Pulmonary artery endothelial cell (primary cell): ENCODE measurements at places on chromosomes 5 and 9. TPM values are rescaled to one million over a fixed set of nuclear protein-coding genes. Genes with fewer than 3 reads are reported as not detected.

The ANKRD34B gene
- total RNA-seq = not detected in 2 replicates

The ATP10B gene
- not detected in 2 replicates for total RNA-seq

The FOXD4L6 gene
- total RNA-seq = 0.07 TPM in 1 of 2 replicates, not detected in the other

The SHC3 gene
- total RNA-seq = 6.3 and 10.8 TPM in 2 replicates

The CARTPT gene
- total RNA-seq = not detected in 2 replicates

The ACER2 gene
- total RNA-seq = 5.5 and 8.1 TPM in 2 replicates

The QRFP gene
- not detected in 2 replicates for total RNA-seq

The MCC gene
- 44.7 and 79.4 TPM in 2 replicates for total RNA-seq

The EXOSC2 gene
- 54.5 and 65.1 TPM in 2 replicates for total RNA-seq

The COL5A1 gene
- total RNA-seq = 57.7 and 87.1 TPM in 2 replicates

The DNAJA1 gene
- total RNA-seq = 113 and 238 TPM in 2 replicates

The ARPC5L gene
- 26.2 and 28.7 TPM in 2 replicates for total RNA-seq

The ROR2 gene
- total RNA-seq = not detected in 2 replicates

The SSNA1 gene
- total RNA-seq = 107 and 115 TPM in 2 replicates

The SLC25A2 gene
- 0.13 and 0.32 TPM in 2 replicates for total RNA-seq

The CDC20B gene
- 0.07 and 0.14 TPM in 2 replicates for total RNA-seq

The ZFP2 gene
- 0.26 and 0.53 TPM in 2 replicates for total RNA-seq

The ZBTB26 gene
- total RNA-seq = 2.7 and 3.8 TPM in 2 replicates

The NDUFB6 gene
- total RNA-seq = 41.7 and 49.7 TPM in 2 replicates

The GPX8 gene
- total RNA-seq = 46.2 and 66.8 TPM in 2 replicates

The SOX30 gene
- not detected in 2 replicates for total RNA-seq

The CER1 gene
- not detected in 2 replicates for total RNA-seq

The KCNV2 gene
- total RNA-seq = not detected in 2 replicates
